ENCODE measurements at places on chromosomes 4 and X.

- DNase-seq = no peak
Measured at GRCh38 chr4:77443941-77444340, 161.7 kb upstream of the CXCL13 start.

- no peak for DNase-seq
Measured at GRCh38 chrX:960821-961220, 251.6 kb downstream of the CRLF2 start.

- no peak for DNase-seq
Measured at GRCh38 chrX:11407331-11408108, 114.3 kb downstream of the AMELX start.

GRCh38 chr4:24890561-24891126, 22.2 kb downstream of the CCDC149 start:
- no peak for DNase-seq

GRCh38 chr4:75016472-75016871, 83.6 kb downstream of the PARM1 start:
- no peak for DNase-seq

Data from astrocyte of the spinal cord (primary cell).